ENCODE measurements at places on chromosomes 3 and 15.

DNA sequence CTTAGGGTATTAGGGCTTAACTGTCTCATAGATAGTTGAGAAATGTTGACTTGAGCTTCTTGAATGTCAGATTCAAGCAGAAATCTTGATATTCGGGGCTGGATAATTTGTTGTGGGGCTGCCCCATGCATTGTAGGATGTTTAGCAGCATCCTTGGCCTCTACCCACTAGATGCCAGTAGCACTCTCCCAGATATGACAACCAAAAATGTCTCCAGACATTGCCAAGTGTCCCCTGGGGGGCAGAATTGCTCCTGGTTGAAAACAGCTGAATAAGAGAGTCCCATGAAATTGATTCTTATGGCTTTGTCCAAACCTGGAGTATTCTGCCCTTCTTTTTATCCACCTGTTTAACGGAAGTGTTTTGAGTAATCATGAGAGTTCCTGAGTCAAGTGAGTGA lies 15.9 kb upstream of the LCMT2 start:
- no peak for DNase-seq

GRCh38 chr3:173055228-173055933 lies 85.7 kb downstream of the SPATA16 start:
- DNase-seq: no peak

DNA sequence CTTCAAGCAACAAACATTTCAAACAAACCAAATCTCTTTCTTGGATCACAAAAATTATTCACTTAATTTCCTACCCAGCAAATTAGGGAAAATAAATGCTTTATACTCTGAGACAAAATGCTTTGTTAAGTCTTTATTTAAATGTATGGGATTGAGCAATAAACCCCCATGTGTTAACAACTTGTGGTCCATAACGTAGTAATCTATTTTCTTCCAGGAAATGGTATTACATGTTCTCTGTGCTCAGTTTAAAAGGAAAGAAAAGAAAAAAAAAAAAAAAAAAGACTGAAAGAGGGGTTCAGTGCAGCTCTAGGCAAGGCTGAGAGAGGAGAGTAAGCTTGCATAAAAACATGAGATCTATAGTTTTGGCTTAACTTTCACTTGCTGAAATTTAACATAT lies 102.3 kb downstream of the PIK3CB start:
- no peak for DNase-seq

- no peak for DNase-seq
Observed at GRCh38 chr15:91243826-91244225, 143.8 kb downstream of the SV2B start.

- no peak for DNase-seq
Observed at GRCh38 chr15:57647071-57647790, 55.5 kb downstream of the MYZAP start.

DNA sequence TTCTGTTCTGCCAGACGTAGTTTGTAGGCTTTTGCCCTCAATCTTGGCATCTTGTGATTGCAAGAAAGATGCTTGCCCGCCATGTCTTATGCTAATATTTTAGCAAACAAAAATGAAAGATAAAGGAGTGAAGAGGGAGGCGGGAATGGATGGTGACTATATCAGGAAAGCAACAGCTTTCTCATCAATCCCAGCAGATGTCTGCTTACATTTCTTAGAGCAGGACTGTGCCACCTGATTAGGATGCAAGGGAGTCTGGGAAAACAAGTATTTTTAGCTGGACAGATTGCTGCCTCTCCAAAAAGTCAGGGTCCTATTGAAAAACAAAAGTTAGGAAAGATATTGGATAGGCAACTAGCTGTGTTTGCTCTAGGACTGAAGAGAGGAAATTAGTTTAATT lies 34.6 kb upstream of the DPH6 start:
- DNase-seq: no peak

GRCh38 chr3:184426691-184427141 lies 46.9 kb downstream of the CHRD start:
- DNase-seq: no peak

GRCh38 chr3:143604402-143605185 lies 243.7 kb downstream of the SLC9A9 start:
- DNase-seq: no peak

- DNase-seq: no peak
Observed at GRCh38 chr3:105580296-105580965, 213.7 kb downstream of the ALCAM start.

DNA sequence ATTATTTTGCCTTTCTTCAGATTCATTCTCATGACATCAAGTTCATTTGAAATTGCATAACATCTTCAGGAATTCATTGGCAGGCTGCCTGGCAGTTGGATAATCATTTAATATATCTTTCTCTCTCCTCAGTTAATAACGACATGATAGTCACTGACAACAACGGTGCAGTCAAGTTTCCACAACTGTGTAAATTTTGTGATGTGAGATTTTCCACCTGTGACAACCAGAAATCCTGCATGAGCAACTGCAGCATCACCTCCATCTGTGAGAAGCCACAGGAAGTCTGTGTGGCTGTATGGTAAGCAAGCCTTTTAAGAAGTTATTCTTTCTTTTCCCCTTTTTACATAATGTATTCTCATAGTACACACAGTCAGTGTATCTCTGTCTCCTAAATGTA lies 38.2 kb downstream of the TGFBR2 start:
- peak; percentile 38 for DNase-seq
